NCI-H2171 (cell line): ENCODE measurements at places on chromosomes 2 and 18.

DNA sequence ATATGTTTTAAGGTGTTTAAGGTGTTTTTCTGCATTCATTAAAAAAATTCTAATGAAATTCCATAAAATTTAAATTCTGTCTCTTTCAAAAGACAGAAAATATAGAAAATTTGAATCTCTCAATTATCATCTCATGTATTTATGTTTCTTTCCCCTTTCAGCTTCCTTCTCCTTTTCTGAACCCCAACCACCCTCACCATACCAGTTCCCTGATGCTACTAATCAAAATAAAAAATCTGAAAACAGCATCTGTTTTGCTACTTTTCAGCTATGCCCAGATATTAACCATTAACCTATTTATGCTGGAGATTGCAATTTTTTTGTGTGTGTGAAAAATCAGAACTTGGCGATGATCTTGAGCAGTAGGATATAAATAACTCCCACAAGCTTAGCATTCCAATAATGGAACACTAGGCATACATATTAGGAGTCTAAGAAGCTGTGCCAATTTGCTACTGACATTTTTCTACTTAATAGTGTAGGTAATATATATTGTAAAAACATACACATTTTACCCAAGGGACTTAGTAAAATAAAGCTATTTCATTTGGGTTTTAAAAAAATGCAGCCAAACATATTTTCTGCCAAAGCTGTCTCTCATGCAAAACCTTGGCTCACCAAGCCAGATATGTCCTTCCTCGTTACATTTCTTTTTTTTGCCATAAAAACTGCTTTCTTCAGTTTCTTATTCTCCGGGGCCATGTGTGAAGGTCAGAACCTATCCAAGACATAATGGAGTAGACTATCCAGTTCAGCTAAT lies 32.6 kb upstream of the AGPS start:
- no peak for DNase-seq

- no peak for DNase-seq
These were observed 301.7 kb downstream of the PAX3 start for GRCh38 chr2:221997100-221997499.

DNA sequence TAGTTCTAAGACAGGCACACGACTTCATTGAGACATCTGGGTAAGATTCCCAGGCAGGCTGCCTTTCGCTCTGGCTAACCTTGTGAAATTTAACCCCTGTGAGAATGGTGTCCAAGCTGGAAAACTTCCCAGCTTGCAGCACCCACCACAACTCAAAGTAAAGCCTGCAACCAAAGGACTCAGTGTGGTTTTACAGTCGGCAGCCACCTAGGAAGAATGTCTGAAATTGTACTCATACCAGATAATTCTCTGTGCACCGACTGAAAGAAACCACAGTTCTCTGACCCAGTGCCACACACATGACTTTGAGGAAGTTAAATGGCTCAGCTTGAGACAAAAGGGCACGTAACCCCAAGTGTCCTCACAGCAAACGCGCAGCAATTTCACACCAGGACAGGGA lies 125.7 kb downstream of the RBMS1 start:
- no peak for DNase-seq

DNA sequence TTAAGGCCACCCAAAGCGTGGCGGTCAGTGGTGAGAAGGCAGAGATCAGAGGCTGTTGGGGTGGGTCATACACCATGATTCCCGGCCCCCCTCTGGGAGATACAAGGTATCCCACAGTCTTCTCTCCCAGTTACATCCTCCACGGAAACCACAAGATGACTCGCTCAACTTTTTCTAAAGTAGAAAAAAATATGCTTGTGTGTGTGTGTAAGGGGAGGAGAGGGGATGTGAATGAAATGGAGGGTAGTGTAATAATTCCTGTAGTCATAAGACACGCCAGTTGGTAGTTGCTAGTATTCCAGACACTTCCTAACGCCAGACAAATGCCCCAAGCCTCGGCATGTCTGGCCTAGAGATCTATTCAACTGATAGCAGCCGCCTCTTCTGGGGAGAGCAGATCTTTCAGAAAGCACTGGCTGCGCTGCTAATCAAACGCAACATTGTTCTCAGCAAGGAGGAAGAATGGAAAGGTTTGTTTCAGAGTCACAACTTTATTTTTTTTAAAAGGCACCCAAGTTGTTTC lies 143.5 kb downstream of the TGIF1 start:
- DNase-seq: peak; percentile 67

- no peak for DNase-seq
These were observed 164.6 kb upstream of the TRIB2 start for GRCh38 chr2:12552092-12552491.

DNA sequence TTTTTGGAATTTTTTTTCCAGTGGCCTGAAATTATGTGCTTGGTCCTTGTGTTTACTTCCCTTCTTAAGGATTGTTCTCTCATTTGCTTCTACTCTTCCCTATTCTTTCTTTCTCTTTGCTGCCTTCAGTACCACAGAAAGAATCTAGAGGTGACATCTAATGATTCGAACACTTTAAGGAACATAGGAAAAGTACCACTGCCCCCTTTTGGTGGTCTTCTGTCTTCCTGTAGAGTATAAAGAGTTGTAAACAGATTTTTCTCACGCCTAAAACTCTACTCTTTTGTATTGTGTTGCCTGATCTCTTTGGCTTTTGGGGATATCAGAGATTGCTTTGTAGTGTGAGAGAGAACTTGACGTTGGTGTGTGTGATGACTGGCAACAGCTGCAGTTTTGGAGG lies 7.0 kb upstream of the SCTR start:
- no peak for DNase-seq

DNA sequence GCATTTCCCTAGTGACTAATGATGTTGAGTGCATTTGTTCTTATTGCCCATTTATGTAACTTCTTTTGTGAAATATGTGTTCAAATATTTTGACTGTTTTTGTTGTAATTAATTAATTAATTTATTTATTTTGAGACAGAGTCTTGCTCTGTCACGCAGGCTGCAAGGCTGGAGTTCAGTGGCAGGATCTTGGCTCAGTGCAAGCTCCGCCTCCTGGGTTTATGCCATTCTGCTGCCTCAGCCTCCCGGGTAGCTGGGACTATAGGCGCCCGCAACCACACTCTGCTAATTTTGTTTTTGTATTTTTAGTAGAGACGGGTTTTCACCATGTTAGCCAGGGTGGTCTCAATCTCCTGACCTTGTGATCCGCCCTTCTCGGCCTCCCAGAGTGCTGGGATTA lies 71.9 kb downstream of the TAF4B start:
- no peak for DNase-seq

DNA sequence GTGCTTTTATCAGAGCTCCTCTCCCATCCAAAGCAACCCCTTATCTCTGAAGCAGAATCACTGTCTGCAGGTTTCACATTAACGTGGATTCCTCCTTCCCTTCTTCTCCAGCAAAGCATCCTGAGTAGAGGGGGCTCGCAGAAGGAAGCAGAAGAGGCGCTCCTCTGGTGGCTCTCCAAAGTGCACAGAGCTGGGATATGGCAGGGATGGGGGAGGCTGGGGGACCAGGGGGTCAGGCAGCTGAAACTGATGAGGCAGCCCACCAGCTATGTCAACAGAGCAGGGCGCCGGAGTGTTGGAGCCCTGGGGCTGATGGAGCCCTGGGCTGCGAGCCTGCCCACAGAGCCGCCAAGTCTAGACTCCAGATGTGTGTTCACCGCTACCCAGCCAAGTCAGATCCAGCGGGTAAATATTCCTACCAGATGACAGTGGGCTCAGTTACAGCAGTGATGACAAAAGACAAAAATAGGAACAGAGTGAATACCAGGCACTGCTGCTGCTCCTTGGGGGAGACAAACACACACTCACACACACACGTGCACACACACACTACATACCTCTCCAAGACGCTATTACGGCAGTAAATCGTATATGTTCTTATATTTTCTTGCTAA lies 678.3 kb upstream of the ID2 start:
- peak; percentile 89 for DNase-seq

- no peak for DNase-seq
These were observed 62.9 kb upstream of the CYRIA start for GRCh38 chr2:16728351-16729136.

DNA sequence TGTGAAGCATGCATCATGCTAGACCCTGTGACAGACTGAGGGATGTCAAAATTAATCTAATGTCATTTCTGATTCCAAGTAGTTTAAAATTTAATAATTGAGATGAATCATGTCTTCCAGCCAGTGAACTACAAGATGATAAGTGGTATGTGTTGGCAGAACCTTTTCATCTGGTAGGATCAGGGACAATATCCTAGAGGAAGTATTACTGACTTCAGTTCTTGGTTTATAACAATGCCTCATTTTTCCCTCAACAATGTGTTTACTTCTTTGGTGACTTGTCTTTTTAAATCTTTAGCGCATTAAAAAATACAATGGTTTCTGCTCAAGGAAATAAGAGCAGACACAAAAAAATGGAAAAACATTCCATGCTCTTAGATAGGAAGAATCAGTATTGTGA lies 69.4 kb downstream of the ARHGAP28 start:
- DNase-seq: no peak

DNA sequence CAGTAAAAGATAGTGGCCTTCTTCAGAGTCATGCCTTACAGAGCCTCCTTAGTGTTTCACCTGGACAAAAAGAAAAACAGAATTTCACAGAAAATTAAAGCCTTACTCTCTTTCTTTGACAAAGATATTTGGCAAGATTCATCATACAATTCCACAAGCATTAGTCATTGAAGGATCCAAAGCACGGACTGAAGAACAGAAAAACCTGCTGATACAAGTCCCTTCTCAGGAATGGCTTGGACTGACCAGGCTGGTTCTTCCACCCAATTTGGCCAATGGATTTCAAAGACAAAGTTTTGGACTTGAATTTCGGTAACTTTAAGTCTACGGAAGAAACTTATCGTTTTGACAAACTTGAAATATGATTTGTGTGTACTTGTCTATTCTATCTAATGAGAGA lies 39.1 kb upstream of the GALNT3 start:
- no peak for DNase-seq

DNA sequence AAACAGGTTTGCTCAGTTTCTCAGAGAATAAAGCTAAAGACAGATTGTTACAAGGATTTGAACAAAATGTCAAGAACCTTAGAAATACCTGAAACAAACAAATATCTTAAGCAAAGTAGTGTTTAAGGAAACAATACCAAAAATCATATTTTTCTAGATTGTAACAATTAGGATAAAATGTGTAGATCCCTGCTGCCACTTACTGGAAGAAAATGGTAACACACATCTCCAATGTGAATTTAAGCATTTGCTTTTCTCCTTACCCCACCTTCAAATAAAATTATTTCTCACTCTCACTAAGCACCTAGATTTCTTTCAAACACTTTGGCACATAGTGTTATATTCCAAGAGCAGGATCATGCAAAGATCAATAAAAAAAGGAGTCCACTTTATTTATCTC lies 34.9 kb downstream of the SUCLG1 start:
- DNase-seq: no peak

DNA sequence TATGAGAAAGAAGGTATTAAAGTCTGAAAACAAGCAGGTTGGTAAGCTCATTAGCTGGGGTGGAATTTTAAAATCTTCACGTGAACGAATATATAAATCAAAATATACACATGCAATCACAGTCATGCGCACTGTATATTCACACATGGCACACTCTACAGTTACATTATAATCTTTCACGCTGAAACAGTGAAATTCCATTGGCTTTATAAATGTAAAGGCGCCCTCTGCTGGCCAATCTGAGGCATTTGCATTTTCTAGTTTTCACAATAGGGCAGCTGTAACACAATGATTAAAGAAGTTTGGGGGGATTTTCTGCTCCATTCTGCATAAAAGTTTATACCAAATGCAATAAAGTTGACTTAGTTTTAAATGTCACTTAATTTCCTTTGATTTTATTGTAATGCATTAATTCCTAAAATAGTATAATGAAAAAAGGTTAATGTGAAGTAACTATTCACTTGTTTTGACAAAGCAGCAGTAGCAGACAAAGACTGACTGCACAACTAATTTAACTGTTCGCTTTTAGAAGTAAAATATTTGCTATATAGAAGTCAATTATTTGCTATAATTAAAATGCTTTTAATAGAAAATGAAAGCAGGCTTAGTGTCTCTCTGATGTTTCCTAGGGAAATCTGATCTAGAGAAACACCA lies 17.2 kb downstream of the IFIH1 start:
- DNase-seq: peak; percentile 47

GRCh38 chr2:106124905-106125549 lies 69.1 kb downstream of the UXS1 start:
- DNase-seq: no peak

GRCh38 chr2:64678771-64679590 lies 25.3 kb upstream of the SERTAD2 start:
- DNase-seq: no peak

GRCh38 chr2:12452185-12452584 lies 264.6 kb upstream of the TRIB2 start:
- no peak for DNase-seq

DNA sequence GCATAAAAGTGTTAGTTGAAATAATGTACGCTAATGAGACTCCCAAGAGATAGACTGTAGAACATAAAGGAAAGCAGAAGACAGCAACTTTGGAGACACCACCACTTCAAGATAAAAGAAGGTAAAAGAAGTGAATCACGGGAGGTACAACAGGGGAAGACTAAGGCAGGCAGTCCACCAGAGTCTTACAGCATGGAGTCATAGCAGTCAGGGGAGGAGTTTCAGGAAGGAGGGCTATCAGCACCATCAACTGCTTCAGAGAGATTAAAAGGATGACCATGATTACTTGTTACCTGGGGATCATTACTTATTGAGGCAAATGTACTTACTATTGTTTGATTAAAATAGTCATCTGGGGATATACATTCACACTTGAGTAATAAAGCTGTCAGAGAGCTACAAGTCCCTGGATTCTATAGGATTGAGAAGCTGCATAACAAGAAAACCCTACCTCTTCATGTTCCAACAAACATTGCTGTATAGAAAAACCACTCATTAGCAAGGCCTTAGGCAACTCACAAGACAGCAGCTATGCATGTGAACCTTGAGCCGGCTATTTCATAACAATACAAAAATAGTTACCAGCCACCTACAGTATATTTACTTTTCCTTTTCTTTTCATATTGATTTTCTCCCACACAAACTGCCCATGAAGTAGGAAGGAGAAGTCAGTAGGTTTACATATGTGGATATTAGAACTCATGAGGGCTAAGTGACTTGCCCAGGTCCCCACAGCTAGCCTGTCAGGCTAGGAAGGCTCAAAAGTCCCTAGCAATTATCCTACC lies 101.7 kb downstream of the PDE11A start:
- no peak for DNase-seq

DNA sequence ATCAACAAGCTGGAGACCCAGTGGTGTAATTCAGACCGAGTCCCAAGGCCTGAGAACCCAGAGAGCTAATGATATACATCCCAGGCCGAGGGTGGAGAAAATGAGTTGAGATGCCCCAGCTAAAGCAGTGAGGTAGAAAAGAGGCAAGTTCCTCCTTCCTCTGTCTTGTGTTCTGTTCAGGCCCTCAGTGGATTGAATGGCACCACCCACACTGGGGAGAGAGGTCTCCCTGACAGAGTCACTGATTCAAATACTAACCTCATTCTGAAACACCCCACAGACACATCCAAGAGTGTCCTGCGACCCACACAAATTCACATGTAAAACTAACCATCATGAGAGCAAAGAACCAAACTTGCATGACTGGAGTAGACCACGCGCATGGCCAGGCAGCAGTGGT lies 215.3 kb downstream of the ANAPC1 start:
- no peak for DNase-seq

- no peak for DNase-seq
These were observed 55.8 kb upstream of the ALPP start for GRCh38 chr2:232322560-232323327.

- DNase-seq: no peak
These were observed 114.9 kb upstream of the SEC11C start for GRCh38 chr18:59024829-59025228.

GRCh38 chr2:150126143-150126740 lies 361.2 kb downstream of the RND3 start:
- no peak for DNase-seq

GRCh38 chr18:29259838-29260237 lies 1082.9 kb upstream of the CDH2 start:
- DNase-seq: no peak
